ENCODE measurements at places on chromosomes 1 and 21.

GRCh38 chr1:46477153-46477929 lies 12.3 kb upstream of the DMBX1 start:
- DNase-seq = peak; percentile 49

DNA sequence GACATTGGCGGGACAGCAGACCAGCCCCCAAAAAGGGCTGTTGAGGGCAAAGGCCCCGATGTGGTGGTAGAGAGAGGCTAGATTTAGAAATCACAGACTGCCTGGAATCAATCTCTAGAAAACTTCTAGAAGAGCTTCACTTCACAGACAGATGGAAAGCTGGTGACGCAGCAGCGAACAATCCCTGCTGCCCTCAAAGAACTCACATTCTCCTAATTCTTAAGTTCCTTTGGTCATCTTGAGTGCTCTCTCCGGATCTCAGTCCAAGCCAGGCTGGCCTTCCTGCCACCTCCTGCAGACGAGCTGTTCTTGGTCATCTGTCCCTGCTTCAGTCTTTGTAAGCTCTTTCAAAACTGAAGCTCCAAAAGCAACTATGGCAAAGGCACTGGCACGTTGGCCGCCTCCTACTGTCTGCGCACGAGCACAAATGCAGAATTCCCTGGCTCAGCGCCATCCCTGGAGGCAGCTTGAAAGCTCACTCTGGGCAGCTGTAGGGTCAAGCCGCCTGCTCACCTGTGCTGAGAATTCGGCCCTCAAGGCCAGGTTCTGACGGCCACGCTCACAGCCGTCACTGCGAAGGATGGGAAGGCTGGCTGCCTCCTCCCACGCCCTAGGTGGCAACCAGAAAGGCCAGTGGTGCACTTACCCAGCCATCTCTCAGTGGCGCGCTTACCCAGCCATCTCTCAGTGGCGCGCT lies 110.6 kb downstream of the NPHP4 start:
- no peak for DNase-seq

- DNase-seq = no peak
These were observed 331.1 kb upstream of the DEPDC1 start for GRCh38 chr1:68828013-68828412.

DNA sequence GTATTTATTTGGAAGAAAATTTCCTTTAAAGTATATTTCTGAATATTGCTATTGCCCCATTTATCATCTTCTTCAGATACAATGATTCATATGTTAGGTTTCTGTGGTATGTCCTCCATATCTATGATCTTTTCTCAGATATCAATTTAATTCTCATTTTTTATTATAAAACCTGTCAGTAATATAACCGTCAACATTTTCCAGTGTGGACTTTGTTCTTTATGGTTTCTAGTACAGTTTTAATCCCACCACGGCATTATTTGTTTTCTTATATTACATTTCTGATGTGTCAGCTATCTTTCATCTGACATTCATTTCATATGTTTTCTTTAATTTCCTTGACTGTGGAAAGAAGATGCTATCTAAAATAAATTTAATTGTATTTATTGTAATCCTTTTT lies 97.9 kb downstream of the PLPPR5 start:
- no peak for DNase-seq

DNA sequence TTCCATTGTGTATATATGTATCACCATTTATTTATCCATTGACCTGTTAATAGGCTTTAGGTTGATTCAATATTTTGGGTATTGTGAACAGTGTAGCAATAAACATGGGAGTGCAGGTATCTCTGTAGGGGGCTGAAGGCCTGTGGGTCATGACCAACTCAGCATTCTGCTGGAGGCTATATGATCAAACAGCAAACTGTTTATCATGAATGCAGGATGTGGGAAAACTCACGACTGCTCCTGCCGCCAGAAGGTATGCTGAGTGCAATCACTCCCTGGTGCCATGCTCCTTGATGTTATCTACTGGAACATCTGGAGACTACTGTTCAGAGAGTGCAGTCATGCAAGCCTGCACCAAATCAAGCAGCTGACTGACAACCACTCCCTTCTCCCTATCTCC lies 275.2 kb downstream of the COL11A1 start:
- no peak for DNase-seq

DNA sequence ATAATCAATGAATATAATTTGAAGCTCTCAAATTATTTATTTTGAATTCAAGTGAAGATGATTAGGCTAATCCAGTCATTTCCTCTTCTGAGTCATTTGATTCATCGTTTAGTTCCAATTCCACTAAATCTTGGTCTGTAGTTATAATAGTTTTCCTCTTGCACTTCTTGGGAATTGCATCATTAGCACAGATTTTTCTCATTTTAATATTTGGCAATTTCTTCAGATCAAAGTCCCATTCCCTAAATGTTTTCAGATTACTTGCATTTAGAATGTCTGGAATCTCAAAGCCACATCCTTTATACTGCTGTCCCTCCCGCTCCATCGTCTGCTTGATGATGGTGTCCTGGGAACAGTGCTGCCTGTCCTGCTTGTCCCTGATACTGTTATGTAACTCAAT lies 43.5 kb downstream of the MAST2 start:
- DNase-seq = no peak

DNA sequence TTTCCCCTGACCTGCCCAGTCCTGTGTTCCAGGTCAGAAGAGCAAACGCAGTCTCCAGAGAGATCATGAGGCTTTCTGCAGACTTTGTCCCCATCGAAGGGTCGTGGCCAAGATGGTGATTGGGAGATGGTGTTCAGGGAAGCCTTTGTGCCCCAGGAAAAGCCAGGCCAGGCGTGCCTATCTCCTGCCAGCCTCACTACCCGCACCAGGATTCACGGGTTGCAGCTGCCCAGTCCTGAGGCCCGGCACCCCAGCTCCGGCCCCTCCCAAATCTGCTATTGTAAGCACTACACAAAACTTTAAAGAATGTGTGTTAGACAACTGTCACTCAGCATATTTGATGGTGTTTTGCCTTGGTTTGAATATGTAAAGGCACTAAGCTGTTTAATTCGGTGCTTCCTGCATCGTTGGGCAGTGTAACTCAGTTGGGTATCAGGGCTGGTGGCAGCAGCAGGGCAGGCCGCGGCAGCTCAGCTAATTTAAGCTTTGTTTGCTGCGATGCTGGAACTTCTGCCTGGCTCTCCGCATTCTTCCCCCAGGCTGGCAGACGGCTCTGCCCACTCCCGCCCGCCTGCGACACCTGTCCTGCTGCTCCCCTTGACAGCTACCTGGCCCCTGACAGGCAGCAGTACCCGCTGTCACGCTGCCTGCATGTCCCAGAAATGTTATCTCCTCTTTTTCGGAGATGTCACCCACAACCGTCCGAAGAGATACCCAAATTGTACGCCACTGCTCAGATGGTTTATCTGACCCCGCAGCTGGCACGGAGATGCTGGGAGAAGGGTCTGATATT lies 209.0 kb upstream of the VAMP3 start:
- no peak for DNase-seq

DNA sequence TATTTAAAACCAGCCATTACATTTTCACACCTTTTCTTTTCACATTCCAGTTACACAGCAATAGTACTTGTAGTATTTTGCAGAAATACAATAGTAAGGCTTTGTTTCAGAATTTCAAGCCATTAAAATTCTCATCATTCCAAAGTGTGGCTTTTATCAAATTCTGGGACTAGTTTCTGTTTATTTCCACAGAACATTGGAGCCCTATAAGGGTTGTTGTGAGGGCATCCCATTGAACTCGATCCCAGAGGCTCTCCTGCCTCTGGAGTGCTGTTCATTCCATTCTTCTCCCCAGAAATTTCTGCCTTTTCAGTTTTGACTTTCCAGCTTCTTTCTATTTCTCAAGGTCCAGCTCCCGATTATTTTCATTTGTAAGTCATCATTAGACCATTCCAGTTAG lies 645.5 kb downstream of the ADGRL2 start:
- DNase-seq = no peak

- DNase-seq = no peak
These were observed 14.4 kb upstream of the NOS1AP start for GRCh38 chr1:162055062-162055461.

- no peak for DNase-seq
These were observed 116.8 kb upstream of the TMPRSS2 start for GRCh38 chr21:41624674-41625310.

- DNase-seq = no peak
These were observed 117.9 kb downstream of the RHOU start for GRCh38 chr1:228853191-228853590.

- no peak for DNase-seq
These were observed 669.6 kb downstream of the PTPRC start for GRCh38 chr1:199308349-199308846.

GRCh38 chr1:93504247-93505033 lies 56.5 kb downstream of the FNBP1L start:
- DNase-seq = no peak

DNA sequence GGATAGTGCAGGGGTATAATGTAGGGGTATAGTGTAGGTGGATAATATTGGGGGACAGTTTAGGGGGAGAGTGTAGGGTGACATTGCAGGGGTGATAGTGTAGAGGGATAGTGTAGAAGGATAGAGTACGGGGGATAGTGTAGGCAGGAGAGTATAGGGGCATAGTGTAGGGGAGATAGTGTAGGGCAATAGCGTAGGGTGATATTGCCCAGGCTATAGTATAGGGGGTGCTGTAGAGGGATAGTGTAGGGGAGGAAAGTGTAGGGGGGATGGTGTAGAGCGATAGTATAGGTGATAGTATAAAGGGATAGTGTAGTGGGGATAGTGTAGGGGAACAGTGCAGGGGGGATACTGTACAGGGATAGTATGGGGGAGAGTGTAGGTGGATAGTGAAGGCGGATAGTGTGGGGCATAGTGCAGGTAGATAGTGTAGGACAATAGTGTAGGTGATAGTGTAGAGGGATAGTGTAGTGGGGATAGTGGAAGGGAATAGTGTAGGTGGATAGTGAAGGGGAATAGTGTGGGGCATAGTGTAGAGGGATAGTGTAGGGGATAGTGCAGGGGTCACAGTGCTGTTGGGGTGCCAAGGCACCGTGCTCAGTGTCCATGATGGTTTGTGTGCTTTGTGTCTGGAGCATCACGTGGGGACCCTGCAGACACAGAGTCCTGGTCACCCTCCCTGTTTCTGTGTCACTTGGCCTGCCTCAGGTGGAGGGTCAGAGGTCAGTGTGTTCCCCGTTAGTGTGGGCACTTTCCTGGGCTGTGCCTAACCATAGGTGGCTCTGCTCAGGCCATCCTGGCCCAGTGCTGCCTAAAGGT lies 10.5 kb upstream of the ARF1 start:
- no peak for DNase-seq

DNA sequence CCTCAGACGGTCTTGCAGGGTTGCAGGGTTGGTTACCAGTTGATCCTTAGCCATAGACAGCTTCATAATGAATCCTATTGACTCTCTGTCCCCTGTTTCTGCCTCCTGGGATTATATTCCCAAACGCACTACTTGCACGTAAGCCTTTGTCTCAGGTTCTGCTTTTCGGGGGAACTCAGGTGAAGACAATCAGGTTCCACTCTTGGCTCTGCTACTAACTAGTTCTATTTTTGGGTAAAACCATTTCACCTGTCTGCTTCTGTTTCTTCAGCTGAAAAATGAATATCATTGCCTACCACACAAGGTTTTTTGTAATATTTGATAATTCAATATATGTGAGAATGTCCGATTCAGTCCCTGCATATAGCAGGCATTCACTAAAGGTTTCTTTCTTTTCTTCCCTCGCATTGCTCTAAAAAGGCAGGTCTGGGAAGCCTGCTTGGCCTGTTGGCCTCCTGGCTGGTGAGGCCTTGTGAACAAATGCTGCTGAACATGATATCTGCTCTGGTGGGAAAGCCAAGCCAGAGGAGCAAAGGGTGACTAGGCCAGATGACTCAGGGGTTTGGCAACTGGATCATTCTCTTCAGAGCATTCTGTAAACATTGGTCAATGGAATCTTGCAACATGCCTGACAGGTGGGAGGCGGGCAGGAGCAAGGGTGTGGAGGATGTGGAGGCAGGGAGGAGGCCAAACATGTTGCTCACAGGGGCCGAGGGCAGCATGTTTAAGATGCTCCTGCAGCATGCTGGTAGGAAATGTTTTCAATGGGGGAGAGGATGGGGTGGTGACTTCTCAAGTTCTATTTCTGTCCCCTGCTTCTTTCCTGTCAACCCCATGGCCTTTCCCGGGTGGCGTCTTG lies 23.8 kb downstream of the IER5 start:
- DNase-seq = no peak
